H9 (cell line): ENCODE measurements at places on chromosomes 6 and 20. TPM values are rescaled to one million over a fixed set of nuclear protein-coding genes. Genes with fewer than 3 reads are reported as not detected.

The MUCL3 gene
- total RNA-seq = 0.15 and 0.20 TPM in 2 replicates

The BPIFA1 gene
- total RNA-seq = not detected in 2 replicates

The ZSCAN26 gene
- 9.0 TPM in 2 replicates for total RNA-seq

The OPRM1 gene
- not detected in 2 replicates for total RNA-seq

The FLRT3 gene
- total RNA-seq = 2.1 TPM in 2 replicates

DNA sequence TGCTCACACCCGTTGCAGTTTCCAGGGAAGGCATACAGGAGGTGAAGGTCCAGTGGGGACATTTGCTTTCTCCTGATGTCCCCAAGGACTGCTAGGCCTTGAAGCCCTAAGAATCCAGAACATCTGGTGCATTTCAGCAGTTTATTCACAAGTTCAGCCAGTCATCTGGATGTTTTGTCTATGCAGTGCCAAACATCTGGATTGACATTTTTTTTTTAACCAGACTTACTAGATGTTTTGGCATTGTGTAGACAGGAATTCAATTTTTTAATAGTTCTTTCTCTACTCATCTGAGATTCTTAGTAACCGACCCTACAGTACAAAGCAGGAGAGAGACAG lies 256.2 kb downstream of the CLIC5 start:
- no peaks in the 10 kb centered on the region for H3K27me3 ChIP-seq
- no peaks in the 10 kb centered on the region for H3K36me3 ChIP-seq
- no peak for DNase-seq
- H3K4me3 ChIP-seq = no peak overlapping the region
- H3K4me1 ChIP-seq = no peaks in the 10 kb centered on the region

DNA sequence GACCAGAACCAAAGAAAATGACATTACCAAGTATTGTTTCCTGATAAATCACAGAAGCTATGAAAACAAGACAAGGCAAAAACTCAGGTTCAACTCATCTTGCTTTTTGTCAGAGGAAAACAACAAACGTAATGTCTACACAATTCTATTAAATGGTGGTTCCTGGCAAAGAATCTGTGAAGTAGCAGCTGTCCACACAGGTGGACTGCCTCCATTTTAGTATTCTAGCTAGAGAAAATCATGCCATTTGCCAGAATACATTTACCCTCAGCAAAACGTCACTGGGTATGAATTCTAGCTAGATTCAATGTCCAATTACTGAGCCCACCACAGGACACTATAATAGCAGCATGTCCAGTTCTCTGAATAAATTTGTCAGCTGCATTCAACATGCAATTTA lies 125.4 kb downstream of the ADGRB3 start:
- no peaks in the 10 kb centered on the region for H3K27me3 ChIP-seq
- no peak overlapping the region for H3K27ac ChIP-seq
- no peaks in the 10 kb centered on the region for H3K36me3 ChIP-seq

- no peak overlapping the region for H3K27ac ChIP-seq
- no peaks in the 10 kb centered on the region for H3K27me3 ChIP-seq
- no peak for DNase-seq
- no peak overlapping the region for H3K4me3 ChIP-seq
- H3K36me3 ChIP-seq = peaks cover 13% of the 10 kb centered on the region
Observed at GRCh38 chr6:21780679-21781078, 187.1 kb downstream of the SOX4 start.

GRCh38 chr6:134071846-134072245 lies 19.4 kb upstream of the SLC2A12 start:
- no peak overlapping the region for H3K4me3 ChIP-seq
- H3K27me3 ChIP-seq = no peaks in the 10 kb centered on the region
- peaks cover 2% of the 10 kb centered on the region; the same call in 1 of the 2 replicates for H3K4me1 ChIP-seq
- DNase-seq = no peak
- H3K27ac ChIP-seq = no peak overlapping the region

GRCh38 chr6:166942393-166943168 lies 13.8 kb downstream of the RNASET2 start:
- H3K27me3 ChIP-seq = no peaks in the 10 kb centered on the region
- H3K4me1 ChIP-seq = no peaks in the 10 kb centered on the region
- peaks cover 24% of the 10 kb centered on the region for H3K36me3 ChIP-seq
